ENCODE measurements at places on chromosomes 5 and 9. TPM values are rescaled to one million over a fixed set of nuclear protein-coding genes. Genes with fewer than 3 reads are reported as not detected.
A peak's percentile ranks its signal among the peaks of the same experiment; 100 is the strongest.

GRCh38 chr9:6632516-6633183 lies 12.9 kb downstream of the GLDC start:
- peak overlapping the region; percentile 47 for H3K27ac ChIP-seq
- H3K36me3 ChIP-seq, result no peaks in the 10 kb centered on the region
- no peak for DNase-seq
- H3K27me3 ChIP-seq, result no peaks in the 10 kb centered on the region

- H3K4me3 ChIP-seq, result no peak overlapping the region
- H3K27ac ChIP-seq, result no peak overlapping the region
- no peaks in the 10 kb centered on the region for H3K4me1 ChIP-seq
- no peak for DNase-seq
- H3K27me3 ChIP-seq, result no peaks in the 10 kb centered on the region
Measured at GRCh38 chr9:5920860-5921328, 30.2 kb downstream of the MLANA start.

DNA sequence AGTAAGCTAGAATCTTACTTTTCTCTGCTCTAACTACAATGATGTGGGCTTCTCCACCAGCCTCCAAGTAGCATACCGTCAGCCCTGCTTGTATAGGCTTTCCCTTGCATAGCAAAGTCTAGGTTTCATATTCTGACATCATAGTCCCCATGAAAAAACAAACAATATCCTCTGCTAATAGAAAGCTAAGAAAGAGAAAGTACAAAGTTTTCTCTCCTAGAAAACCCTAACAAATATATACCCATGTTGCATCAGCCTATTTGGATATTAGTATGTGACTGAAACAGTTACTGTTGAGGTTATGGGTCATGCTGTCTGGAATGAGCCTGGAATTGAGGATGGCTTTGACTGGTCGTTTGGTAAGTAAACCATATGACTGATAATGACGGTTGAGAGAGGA lies 1696.0 kb downstream of the MAT2B start:
- H3K27ac ChIP-seq, result no peak overlapping the region
- H3K4me3 ChIP-seq, result no peak overlapping the region
- H3K27me3 ChIP-seq, result no peaks in the 10 kb centered on the region
- no peaks in the 10 kb centered on the region for H3K36me3 ChIP-seq
- no peaks in the 10 kb centered on the region for H3K4me1 ChIP-seq

DNA sequence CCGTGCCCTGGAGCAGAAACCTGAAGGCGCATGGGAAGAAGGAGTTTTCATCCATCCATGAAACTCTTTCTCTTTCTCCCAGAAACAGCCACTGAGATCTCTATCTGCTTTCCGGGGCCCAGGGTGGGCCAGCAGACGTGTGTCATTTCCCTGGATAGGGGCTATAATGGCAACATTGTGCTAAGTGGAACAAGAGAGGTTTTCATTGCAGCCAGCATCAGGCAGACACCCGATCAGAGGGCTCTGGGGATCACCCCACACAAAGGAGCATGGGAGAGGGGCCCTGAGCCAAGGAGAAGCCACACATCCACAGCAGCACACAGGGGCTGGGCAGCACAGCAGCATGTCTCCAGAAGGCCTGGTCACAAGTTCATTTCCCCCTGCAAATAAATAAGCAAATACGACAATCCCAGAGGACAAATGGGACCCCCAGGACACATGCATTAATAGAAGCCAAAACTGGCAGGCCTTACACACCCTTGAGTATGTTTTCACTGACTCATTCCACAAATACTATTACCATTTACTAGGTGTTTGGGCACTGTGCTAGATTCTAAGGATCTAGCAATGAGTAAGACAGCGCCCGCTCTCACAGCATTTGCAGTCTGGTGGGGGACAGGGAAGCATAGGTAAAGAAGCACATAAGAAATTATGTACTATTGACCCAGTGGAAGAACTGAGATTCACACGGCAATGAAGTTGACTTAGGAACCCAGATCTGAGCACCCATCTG lies 4.3 kb upstream of the AFAP1L1 start:
- peaks cover 4% of the 10 kb centered on the region for H3K27me3 ChIP-seq
- H3K27ac ChIP-seq, result no peak overlapping the region
- DNase-seq, result no peak
- no peak overlapping the region for H3K4me3 ChIP-seq

DNA sequence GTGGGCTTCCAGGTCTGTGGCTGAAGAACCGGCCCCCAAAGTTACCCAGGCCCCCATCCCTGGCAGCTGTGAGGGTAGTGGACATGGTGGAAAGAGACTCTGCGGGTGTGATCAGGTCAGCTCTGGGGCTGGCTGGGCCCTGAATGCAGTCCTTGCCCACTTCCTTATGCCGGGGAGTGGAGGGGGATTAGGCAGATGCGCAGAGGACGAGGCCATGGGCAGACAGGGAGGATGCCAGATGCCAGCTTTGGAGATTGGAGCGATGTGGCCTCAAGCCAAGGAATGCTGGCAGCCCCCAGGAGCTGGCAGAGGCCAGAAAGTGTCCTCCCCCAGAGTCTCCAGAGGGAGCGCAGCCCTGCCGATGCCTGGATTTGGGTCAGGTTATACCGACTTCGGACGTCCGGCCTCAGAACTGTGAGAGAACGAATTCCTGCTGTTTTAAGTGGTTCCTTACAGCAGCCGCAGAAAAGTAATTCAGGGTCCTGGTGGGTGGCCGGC lies 69.8 kb downstream of the ADAMTS2 start:
- no peaks in the 10 kb centered on the region for H3K36me3 ChIP-seq
- no peak for DNase-seq
- H3K27me3 ChIP-seq, result no peaks in the 10 kb centered on the region
- no peak overlapping the region for H3K4me3 ChIP-seq
- H3K27ac ChIP-seq, result peak overlapping the region; percentile 90

GRCh38 chr9:96398582-96399324 lies 15.2 kb upstream of the SLC35D2 start:
- no peaks in the 10 kb centered on the region for H3K4me1 ChIP-seq
- H3K36me3 ChIP-seq, result no peaks in the 10 kb centered on the region
- no peaks in the 10 kb centered on the region for H3K27me3 ChIP-seq

DNA sequence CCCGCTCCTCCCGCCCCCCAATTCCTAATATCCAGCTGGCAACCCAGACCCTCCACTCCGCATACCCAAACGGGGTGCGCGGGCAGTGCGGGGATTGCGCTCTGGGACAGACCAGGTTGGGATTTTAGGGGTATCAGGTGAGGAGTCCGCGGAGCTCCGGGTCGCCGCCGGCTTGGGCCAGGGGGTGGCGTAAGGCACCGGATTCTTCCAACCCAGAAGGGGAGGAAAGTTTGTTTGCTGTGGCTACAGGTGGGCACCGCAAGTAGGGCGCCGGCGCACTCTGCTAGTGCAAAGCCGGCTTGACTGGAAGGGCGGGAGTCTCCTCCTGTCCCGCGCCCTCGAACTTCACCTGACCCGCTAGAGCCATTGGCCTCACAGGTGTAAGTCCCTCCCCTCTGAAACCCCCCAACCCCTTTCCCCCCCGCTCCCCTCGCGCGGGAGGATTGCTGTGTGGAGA lies 709 bp downstream of the IQGAP2 start:
- DNase-seq, result no peak
- peaks cover 42% of the 10 kb centered on the region for H3K4me1 ChIP-seq
- no peaks in the 10 kb centered on the region for H3K36me3 ChIP-seq
- H3K27me3 ChIP-seq, result no peaks in the 10 kb centered on the region
- H3K27ac ChIP-seq, result peak overlapping the region; percentile 95

GRCh38 chr9:34809504-34810186 lies 99.7 kb upstream of the CCL21 start:
- no peak overlapping the region for H3K4me3 ChIP-seq
- H3K27ac ChIP-seq, result no peak overlapping the region
- H3K36me3 ChIP-seq, result no peaks in the 10 kb centered on the region
- no peak for DNase-seq
- peaks cover 11% of the 10 kb centered on the region for H3K27me3 ChIP-seq

DNA sequence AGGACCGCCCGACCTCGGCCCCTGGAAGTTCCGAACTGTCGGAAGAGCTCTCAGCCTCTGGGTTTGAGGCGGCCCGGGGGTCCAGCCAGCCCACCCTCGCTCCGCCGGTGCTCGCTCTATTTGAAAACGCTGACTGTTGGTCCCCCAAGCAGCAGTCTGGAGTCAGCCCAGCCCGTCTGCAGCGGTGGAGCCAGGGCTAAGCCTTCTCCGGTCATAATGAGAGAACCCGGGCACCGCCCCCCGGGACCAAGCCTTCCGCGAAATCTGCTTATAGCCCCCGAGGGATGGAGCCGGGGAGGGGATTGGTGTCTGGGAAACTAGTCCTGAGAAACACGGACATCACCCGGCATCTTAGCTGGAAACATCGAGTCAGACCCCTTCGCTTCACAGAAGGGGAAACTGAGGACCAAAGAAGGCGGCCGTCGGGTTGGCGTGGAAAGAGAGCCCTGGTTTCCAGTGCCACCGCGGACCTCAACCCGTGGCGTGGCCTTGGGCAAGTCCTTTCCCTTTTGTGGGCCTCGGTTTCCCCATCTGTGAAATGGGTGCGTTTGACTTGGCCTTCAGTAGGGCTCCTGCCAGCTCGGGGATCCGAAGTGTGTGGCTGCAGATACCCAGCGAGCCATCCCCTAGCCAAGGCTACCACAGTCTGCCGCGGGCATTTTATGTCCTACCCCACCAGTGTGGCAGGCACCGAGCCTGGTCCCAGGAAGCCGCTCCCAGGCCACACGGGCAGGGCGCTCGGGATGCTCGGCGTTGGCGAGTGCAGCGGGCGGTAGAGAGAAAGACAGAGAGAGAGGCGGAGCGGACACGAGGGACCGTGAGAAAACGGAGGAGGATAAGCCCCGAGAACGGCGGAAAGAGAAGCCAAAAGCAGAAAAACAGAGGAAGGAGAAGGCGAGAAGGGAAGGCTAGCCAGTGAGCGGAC lies 857 bp downstream of the ADAM19 start:
- DNase-seq, result no peak
- H3K4me3 ChIP-seq, result peak overlapping the region; percentile 76
- no peaks in the 10 kb centered on the region for H3K36me3 ChIP-seq

GRCh38 chr5:72328172-72328571 lies 8.0 kb downstream of the PTCD2 start:
- H3K36me3 ChIP-seq, result no peaks in the 10 kb centered on the region
- no peak overlapping the region for H3K27ac ChIP-seq
- H3K4me1 ChIP-seq, result no peaks in the 10 kb centered on the region
- DNase-seq, result no peak

- H3K36me3 ChIP-seq, result no peaks in the 10 kb centered on the region
- no peak overlapping the region for H3K4me3 ChIP-seq
- peaks cover 3% of the 10 kb centered on the region for H3K4me1 ChIP-seq
- H3K27ac ChIP-seq, result no peak overlapping the region
- no peak for DNase-seq
Measured at GRCh38 chr5:138824924-138825863, 49.9 kb downstream of the LRRTM2 start.

- DNase-seq, result peak; percentile 58
- H3K4me1 ChIP-seq, result no peaks in the 10 kb centered on the region
- H3K27me3 ChIP-seq, result no peaks in the 10 kb centered on the region
- no peak overlapping the region for H3K27ac ChIP-seq
- H3K36me3 ChIP-seq, result no peaks in the 10 kb centered on the region
Measured at GRCh38 chr5:151164687-151165392, 7.3 kb upstream of the ANXA6 start.

DNA sequence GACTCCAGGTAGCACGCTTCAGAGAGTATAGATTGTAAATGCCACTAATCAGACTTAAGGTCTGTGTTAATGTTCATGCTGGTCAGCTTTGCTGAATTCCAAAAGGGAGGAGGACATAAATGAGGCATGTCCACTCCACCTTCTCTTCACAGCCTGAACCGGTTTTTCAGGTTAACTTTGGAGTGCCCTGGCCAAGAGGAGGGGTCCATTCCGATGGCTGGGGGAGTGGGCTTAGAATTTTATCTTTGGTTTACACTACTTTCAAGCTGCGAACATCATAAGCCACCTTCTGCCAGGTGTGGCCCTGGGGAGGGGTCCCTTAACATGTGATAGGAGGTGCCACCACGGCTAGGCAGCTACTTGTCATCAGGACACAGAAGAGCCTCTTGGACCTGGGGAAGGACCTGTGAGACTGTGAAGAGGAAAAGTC lies 24.2 kb downstream of the ABO start:
- H3K27me3 ChIP-seq, result no peaks in the 10 kb centered on the region
- H3K4me3 ChIP-seq, result no peak overlapping the region
- no peaks in the 10 kb centered on the region for H3K4me1 ChIP-seq
- no peak overlapping the region for H3K27ac ChIP-seq
- H3K36me3 ChIP-seq, result no peaks in the 10 kb centered on the region

- no peaks in the 10 kb centered on the region for H3K36me3 ChIP-seq
- H3K27me3 ChIP-seq, result no peaks in the 10 kb centered on the region
- no peak for DNase-seq
- H3K4me1 ChIP-seq, result peaks cover 21% of the 10 kb centered on the region
Measured at GRCh38 chr5:145506185-145506850, 328.8 kb downstream of the PRELID2 start.

DNA sequence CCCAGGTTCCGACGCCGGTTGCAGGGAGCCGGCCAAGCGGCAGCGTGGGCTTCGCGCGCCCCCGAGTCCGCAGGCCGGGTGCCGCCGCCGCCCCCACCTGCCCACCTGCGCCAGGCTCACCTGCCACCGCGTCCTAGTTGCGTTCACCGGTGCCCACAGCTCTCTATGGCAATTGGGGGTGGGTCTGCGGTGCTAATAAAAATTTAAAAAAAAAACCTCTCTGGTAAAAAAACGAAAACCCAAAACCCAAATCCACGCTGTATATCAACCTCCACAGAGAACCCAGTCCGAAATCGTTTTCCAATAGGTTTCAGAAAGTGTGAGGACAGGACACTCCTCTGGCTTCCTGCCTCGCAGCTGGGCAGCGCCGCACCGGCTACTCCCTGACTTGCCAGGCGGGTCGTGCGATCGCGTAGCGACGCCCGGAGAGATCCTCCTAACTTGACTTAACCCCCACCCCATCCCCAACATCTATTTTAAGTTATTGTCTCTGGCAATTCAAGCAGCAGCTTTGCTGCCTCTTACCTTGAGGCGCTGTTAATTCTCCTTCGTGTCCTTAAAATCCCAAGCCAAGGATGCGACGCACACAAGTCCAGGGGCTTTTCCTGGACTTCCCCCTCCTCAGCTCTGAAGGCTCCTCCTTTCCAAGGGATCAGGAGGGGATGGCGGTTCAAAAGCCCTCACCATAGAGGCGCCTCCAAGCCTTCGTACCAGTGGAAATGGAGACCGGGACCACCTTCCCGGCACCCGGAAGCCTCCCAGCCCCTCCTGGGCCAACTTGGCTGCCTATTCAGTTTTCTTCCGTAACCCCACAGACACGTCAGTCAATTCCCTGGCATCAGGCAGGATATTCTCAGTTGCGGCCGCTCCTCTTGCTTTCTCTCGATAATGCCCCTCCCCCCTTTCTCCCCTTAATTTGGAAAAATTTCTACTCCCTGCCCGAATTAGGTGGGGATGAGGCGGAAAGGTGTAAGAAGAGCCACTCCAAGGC lies 1639.4 kb upstream of the C9orf72 start:
- H3K27me3 ChIP-seq, result peaks cover 68% of the 10 kb centered on the region
- no peak overlapping the region for H3K4me3 ChIP-seq
- no peak for DNase-seq
- no peaks in the 10 kb centered on the region for H3K36me3 ChIP-seq

PDE6A gene
- not detected for total RNA-seq

IZUMO3 gene
- not detected for total RNA-seq

MAP1B gene
- total RNA-seq, result 474 TPM

PLPP7 gene
- 22.2 TPM for total RNA-seq

CCDC180 gene
- 6.0 TPM for total RNA-seq

HDAC3 gene
- total RNA-seq, result 38.3 TPM

C1QTNF2 gene
- 5.7 TPM for total RNA-seq

Measured in tibial nerve (tissue), 4 donors.